ENCODE measurements at places on chromosomes 7 and 10. TPM values are rescaled to one million over a fixed set of nuclear protein-coding genes. Genes with fewer than 3 reads are reported as not detected.
A peak's percentile ranks its signal among the peaks of the same experiment; 100 is the strongest.

- DNase-seq = no peak
Measured at GRCh38 chr10:24390746-24391145, 181.8 kb downstream of the KIAA1217 start.

- peak; percentile 92 for DNase-seq
Measured at GRCh38 chr7:2399848-2400587, 3.4 kb upstream of the CHST12 start.

GRCh38 chr7:80140388-80140787 is 5.8 kb downstream of the GNAI1 start:
- no peak for DNase-seq

DPYSL4 gene
- total RNA-seq = 0.21 TPM

Measured in MCF 10A (cell line).